ENCODE measurements at places on chromosomes 2 and 18.

GRCh38 chr18:31591628-31592027, at the start of gene TTR:
Gene TTR, plus strand, starts transcription at chr18:31591877. Its CDS starts 26 bp downstream, at chr18:31591903.
- no peak for DNase-seq

GRCh38 chr2:241837197-241837965, 21.3 kb downstream of the PDCD1 start:
- no peak for DNase-seq

- DNase-seq, result no peak
Measured at GRCh38 chr2:112032689-112033465, 22.2 kb upstream of the TMEM87B start.

- DNase-seq, result no peak
Measured at GRCh38 chr2:235378246-235378645, 115.6 kb upstream of the AGAP1 start.

GRCh38 chr18:50298443-50299284, 11.2 kb upstream of the CXXC1 start:
- DNase-seq, result no peak

GRCh38 chr2:154826827-154827226, 128.3 kb downstream of the KCNJ3 start:
- DNase-seq, result no peak

- DNase-seq, result no peak
Measured at GRCh38 chr2:241994086-241994485, 124.6 kb downstream of the RTP5 start.

- no peak for DNase-seq
Measured at GRCh38 chr2:152370783-152371182, 35.8 kb downstream of the FMNL2 start.

- no peak for DNase-seq
Measured at GRCh38 chr2:54952425-54952824, 97.8 kb downstream of the RTN4 start.

- DNase-seq, result no peak
Measured at GRCh38 chr2:85599468-85600234, 2.8 kb downstream of the TMEM150A start.

DNA sequence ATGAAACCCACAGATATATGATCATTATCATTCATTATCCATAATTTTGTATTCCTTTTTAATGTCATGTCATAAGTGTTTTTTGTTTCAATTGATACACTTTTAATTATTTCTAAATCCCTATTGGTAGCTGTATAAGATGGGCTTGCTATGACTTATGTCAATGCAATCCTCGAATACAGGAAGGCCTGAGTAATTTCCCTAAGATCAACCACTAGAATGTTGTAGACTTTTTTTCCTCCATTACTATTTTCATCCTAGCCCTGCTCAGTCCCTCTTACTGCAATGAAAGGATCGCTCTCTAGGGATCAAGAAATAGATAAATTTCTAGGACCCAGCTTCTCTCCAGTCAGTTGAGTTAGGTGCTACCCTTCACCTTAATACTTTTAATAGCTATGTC, 186.3 kb downstream of the KCNE4 start:
- DNase-seq, result no peak

- DNase-seq, result no peak
Measured at GRCh38 chr18:76948345-76948744, 126.0 kb downstream of the ZNF236 start.

DNA sequence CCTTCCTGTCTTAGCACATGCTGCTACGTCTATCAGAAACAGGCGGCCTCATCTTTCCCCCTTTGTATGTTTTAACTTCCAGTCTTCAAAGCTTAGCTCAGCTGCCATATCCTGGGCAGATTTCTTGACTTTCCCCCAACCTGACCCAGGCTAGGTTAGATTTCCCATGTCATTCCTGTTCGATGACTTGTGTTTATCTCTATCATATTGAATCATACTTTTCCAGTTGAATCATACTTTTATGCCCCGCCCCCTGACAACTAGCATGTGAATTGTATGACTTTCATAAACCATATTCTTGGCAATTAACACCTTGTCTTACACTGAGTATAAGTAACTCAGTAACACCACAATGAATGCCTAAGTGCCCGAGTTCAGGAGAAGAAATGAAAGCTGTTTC, 128.3 kb downstream of the CYRIA start:
- DNase-seq, result no peak

DNA sequence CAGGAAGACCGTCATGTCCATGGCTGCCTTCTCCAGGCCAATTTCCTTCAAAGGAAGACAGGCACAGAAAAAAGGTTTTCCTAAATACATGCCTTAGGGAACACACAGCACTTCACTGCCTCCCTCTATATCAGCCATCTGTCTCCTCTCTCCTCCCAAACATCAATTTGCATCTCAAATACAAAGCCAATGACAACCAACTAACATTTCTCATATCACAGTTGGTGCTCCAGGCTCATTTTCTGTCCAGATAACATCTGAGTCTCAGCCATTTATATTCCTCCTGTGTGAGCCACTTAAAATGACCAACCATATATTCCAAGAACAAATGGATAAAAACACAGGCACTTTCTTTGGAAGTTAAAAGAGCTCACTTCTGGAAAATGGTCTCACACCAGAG, 62.5 kb upstream of the ACAA2 start:
- DNase-seq, result no peak

DNA sequence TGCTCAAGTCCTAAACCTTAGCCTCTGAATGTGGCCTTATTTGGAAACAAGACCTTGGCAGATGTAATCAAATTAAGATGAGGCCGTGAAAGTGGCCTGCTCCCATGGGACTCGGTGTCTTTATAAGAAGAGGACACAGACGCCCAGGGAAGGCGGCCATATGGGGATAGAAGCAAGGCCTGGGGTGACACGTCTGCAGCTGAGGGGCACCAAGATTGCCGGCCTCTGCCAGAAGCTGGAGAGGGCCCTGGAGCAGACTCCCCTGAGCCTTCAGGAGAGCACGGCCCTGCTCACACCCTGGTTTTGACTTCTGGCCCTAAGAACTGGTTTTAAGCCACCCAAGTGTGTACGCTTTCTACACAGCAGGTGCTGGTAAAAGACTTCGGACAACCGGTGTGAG, 29.2 kb upstream of the SALL3 start:
- DNase-seq, result no peak

DNA sequence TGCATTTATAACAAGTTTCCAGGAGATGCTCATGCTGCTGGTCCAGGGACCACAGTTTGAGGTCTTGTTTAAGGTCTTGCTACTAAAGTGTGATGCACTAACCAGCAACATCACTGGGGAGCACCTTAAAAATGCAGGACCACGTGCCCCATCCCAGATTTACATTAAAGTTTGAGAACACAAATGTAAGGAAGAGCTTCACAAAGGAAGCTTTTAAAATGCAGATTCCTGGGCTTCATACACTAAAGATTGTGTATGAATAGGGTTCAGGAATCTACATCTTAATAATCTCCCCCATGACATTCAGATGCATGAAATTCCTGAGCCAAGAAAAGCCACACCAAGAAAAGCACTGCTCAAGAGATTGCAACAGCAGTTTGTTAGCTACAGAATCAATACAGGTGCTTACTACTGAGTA, 235.3 kb upstream of the TANK start:
- no peak for DNase-seq

- no peak for DNase-seq
Measured at GRCh38 chr2:174780191-174780840, 16.0 kb upstream of the CHRNA1 start.

- DNase-seq, result no peak
Measured at GRCh38 chr18:45863469-45863868, 38.0 kb downstream of the SIGLEC15 start.

DNA sequence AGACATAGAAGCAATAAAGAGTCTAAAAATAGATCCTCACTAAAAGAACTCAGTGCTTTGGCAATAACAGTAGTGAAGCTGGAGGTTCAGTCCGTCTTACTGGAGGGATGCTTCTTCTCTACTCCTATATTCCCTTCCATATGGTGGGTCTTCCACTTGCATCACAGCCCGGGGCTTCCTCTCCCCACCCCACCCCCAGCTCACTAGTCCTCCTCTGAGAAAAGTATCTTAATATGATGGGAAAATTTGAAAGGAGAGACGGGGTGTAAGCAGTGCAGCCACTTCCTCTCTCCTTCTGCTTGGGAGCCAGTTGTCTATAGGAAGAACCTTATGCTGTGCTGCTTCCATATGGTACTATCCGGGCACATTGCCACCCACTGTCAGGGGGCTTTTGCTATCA, 57.2 kb upstream of the SPOPL start:
- no peak for DNase-seq

GRCh38 chr18:48621240-48621639, 82.4 kb downstream of the CTIF start:
- DNase-seq, result no peak

DNA sequence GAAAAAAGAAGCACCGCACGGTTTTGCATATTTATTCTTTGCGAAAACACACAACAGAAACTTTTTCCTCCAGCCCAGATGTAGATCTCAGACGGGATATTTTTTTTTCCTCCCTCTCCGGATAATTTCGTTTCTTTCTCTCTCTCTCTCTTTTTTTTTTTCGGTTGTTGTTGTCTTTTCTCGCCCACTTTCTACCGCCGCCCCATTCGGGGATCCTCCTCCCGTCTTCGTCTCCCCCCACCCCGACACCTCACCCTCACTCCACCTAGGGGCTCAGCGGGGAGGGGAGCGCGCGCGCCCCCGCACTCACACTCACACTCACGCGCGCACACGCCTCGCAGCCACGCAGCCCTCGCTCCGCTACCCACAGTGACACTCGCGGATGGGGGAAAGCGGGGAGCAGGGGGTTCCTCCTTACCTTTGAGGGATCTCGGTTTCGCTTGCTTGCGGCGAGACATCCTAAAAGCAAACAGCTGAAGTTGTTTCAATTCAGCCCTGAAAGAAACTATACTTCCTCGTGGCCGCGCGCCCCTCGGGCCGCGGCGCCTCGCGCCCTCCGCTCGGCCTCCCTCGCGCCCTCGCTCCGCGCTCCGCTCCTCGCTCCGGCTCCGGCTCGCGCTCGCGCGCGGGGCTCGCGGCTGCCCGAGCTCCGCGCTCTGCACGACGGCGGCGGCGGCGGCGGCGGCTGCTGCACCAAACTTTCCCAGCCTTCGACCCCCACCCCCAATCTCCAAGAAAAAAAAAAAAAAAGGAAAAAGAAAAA, 1.3 kb downstream of the ZNF521 start:
- DNase-seq, result no peak

GRCh38 chr2:27967076-27967475, 76.5 kb downstream of the BABAM2 start:
- no peak for DNase-seq

GRCh38 chr2:238506371-238507068, 79.8 kb downstream of the ASB1 start:
- DNase-seq, result no peak

DNA sequence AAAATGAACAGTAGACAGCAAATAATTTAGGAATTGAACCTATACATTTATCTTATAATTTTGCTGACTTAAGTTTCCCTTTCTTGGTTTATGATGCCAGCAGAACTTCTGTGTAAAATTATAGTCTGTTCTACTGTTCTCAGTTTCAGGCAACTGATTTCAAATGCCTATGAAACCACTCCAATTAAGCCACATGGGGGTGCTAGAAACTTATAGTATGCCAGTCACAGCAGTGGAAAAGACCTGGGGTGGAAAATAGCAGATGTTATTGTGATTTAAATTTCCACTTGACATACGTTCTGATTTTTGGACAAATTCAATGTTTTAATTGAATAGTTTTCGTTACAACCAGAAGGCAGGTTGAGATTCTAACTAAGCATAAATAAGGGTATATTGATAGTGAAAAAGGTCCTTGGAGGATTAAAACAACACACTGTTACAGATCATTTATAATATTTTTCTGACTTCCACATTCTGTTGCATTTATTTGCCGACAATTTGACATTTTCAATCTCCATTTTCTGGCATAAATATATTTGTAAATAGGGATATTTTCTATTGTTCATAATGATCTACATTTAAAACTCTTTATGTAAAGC, 61.4 kb downstream of the CPS1 start:
- no peak for DNase-seq

- DNase-seq, result no peak
Measured at GRCh38 chr2:223459328-223459939, 142.7 kb downstream of the SCG2 start.

DNA sequence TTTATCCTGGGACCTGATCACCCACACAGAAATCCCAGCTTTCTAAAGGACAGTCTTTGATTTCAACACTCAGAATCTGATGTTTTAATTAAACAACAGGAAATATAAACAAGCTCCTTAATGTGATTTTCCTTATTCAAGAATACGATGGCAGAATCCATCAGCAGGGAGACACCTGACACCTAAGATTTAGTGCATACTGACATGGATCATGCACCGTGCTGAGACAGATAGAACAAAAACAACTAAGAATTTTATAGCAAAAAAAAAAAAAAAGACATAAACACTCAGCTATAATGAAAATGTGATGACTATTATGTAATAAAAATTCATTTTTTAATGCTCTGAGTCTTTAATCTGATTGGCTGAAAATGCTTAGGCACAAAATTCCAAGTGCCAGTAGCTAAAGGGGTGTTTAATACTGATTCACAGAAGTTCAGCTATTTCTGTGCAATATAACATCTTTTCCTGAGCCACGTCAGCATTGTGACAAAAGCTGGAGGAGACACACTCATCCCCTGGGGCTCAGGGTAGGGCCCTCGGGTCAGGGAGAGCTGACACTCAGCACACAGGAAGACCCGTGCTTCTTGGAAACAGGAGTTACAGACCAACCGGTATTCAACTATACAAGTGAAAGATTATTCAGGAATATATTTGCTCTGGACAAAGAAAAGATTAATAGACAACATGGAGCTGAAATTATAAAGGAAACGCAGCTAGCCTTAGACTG, 247.4 kb downstream of the FBXO15 start:
- no peak for DNase-seq

- DNase-seq, result no peak
Measured at GRCh38 chr2:99987160-99987559, 155.2 kb downstream of the AFF3 start.

DNA sequence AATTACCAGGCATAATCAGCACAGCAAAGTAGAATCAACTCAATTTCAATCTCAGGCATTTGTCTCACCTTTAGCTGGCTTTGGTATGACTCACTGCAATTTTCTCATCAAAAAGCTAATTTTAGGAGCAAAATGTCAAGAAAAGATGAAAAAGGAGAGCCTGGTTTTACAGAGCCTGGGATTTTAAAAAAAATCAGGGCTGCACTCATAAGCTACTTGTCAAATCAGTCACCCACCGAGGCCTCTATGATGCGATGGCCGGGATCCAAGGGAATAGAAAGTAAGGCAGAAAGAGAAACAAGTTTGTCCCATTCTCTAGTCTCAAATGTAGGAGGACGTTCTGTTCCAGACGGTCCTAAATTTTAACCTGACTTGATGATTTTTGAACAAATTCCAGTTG, 170.9 kb downstream of the SOCS6 start:
- DNase-seq, result no peak

GRCh38 chr18:63162271-63163014, 157.1 kb downstream of the BCL2 start:
- DNase-seq, result no peak

DNA sequence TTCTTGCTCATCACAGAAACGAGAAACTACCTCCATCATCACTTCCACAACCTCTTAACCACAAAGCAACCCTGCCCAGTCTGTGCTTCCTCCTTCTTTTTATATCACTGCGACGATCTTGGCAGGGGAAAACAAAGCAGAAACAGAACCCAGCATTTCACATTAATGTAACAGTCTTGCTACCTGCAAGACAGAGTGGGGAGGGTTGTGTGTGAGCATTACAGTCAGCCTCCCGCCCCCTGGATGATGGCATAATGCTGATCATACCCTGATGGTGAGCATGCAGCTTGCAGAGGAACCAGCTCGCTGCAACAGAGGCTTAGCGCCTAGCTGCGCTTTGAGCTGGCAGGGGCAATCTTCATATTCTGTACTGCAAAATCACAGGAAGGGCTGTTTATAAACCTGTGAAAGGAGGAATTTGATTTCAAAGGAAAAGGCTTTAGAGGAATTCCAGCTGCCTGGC, 376.1 kb downstream of the IRS1 start:
- DNase-seq, result peak; percentile 1
